Activated B cell treated with CpG ODN at 0.5 μM for 24 hours (primary cell): ENCODE measurements at places on chromosomes 13 and 19.

DNA sequence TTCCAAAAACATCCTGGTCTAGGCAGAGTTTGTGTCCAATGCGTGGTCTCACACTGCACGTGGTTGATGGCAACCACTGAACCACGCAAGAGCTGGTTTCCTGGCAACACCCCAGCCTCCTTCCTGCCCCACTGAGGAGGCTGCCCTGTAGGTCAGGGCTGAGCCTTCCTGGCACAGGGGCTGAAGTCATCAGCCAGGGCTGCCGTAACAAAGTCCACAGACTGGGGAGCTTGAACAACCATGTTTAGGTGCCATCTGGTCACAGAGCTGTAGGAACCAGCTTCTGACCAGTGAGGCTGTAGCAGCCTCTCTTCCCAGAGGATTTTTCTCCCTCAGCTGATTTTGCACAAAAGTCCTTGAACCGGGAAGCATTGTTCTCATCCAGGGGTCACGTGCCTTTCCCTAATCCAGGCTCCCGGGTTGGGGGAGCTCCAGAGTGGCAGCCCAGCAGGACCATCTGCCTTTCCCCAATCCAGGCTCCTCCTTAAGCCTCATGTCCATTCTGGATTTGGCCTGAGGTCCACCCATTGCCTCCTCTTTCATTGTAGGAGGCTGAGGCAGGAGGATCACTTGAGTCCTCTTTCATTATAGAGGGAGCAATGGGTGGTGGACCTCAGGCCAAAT is 53.9 kb downstream of the CHST8 start:
- DNase-seq, result no peak

- DNase-seq, result no peak
Measured at GRCh38 chr19:49888510-49888824, 8.2 kb downstream of the IL4I1 start.

DNA sequence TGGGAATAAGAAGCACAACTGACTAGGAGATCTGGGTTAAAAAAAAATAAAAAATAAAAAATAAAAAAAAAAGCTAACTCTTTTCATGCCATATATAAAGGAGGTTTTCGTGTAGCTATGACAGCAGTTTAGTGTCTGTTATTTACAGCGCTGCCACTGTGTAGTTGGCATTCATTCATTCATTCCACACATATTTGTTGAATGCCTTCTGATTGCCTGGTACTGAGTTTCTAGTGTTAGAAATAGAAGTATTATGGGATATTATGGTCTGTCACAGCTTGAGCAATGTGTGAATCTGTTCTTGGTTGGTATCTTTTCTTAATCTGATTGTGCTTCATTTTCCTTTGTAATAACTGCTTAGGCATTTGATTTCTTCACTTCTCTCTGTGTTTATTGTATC is 237.4 kb downstream of the NBEA start:
- no peak for DNase-seq

GRCh38 chr13:39297664-39298171 is 259.5 kb downstream of the NHLRC3 start:
- DNase-seq, result no peak

GRCh38 chr13:95957331-95957730 is 95.9 kb downstream of the UGGT2 start:
- no peak for DNase-seq

- peak; percentile 31 for DNase-seq
Measured at GRCh38 chr13:25114220-25114619, 18.3 kb downstream of the PABPC3 start.

DNA sequence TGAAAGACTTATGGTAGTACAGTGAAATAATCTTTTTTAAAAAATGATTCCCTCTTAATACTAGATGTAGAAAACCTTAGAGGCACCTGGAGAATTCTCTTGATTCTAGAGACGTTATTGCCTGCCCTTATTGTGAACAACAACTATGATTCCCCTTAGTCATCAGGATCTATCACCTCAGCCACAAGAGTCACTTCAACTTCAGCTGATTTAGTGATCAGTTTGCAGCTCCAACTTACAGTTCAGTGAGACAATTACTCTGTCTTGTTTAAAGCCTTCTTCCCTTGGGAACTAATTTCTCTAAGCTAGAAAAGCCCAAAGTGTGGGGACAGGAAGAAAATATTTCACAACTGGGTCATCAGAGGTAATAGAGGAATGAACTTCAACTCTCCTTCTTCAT is 254.3 kb upstream of the SLITRK1 start:
- no peak for DNase-seq

DNA sequence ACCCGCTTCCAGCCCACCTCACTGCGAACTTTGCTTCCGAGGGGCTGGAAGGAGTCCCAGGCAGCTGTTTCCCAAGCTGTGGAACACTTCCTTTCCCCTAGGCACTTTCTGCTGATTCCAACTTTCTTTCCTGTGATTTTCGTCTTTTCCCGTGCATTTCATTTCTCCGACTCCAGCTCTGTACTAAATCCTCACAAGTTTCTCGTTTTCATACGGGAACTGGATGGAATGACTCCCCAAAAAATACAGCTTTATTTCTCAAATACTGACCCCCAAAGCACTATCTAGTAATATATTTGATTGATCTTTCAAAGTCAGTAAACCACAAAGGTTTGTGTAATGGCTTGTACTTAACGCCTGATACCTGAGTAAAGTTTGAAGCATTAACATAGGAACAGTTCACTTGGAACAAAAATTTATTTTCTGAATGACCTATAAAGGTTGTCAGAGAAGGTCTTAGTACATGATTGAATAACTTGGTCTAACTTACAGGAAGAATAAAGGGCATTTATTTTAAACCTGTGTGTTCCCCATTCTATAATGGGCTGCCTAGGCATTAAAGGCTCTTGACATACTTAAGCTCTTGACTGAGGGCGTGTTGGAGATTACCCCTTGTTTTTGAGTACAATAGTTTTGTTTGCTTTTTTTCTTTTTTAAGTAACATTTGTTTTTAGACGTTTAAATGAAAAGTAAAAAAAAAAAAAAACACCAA is 1.3 kb upstream of the PCDH9 start:
- no peak for DNase-seq

- peak; percentile 89 for DNase-seq
Measured at GRCh38 chr19:6801485-6802086, 29.1 kb downstream of the VAV1 start.

- no peak for DNase-seq
Measured at GRCh38 chr19:11257846-11258380, 4.4 kb downstream of the DOCK6 start.
